HAP-1 (cell line): ENCODE measurements at places on chromosomes 3 and 15.
A peak's percentile ranks its signal among the peaks of the same experiment; 100 is the strongest.

DNA sequence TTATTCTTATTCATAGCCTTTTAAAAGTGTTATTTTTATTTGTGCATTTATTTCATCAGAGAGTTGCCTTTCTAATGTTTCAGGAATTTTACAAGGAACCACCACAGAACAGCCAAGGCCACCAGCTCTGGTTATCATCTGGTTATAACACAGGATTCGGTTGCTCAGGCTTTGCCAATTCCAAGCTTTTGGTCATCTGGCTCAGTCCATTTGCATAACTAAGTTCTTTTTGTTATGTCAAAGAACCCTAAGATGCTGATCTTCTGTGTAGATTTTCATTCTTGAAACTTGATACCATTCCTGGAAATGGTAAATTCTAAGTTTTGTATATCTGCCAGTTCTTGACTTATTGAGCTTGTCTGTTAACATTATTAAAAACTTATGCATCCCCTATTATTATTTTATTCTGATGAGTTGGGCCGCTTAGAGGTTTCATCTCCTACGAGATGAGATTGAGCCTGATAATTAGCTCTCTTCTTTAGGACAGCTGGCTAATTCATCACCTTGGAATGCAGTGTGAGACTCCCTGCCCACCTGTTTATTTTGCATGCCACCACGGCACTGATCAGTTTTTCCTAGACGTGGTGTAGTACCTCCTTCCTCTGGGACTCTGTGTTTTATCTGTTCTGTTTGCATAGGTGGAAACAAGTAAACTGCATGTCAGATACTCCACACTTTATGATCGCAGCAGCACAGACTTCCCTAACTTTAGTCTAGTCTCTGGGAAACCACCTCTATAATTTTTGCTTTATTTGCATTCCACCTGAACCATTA lies 264.8 kb downstream of the SLCO3A1 start:
- DNase-seq, result peak; percentile 55

- no peak for DNase-seq
These were observed 28.2 kb upstream of the DNAJC19 start for GRCh38 chr3:181017690-181018089.

DNA sequence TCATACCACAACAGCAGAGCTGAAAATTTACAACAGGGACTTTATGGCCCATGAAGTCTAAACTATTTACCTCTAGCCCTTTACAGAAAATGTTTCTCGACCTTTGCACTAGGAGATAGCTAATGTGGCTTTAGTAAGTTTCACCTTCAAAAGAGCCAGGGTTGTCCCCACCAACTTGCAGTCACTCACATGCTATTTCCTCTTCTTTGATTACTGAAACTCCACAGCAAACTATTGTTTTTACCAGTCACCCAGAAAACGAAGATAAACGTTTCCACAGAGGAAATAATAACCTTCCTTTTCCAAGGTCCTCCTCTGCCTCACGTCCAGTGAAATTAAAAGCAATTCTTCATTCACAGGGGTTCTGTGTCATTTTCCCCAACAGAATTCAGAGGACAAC lies 48.2 kb downstream of the WWTR1 start:
- no peak for DNase-seq

DNA sequence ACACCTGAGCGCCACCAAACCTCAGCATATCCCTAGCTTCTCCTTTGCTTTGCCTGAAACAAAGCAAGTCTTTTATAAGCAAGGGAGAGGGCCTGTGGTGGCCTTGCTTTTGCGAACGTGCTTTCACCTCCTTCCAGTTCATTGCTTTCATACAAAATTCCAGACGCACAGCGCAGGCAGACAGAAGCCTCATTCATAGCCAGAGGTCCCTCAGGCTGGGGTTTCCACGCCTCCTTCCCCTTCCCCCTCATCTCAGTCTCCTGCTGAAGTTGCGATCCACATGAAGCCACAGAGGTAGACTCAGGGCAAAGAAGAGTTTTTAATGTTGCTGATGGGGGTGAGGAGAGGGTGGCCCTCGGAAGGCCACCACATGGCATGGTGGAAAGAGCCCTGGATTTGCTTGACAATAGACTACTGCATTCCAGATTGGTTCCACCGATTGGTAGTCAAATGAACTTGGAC lies 59.4 kb upstream of the FLNB start:
- no peak for DNase-seq

DNA sequence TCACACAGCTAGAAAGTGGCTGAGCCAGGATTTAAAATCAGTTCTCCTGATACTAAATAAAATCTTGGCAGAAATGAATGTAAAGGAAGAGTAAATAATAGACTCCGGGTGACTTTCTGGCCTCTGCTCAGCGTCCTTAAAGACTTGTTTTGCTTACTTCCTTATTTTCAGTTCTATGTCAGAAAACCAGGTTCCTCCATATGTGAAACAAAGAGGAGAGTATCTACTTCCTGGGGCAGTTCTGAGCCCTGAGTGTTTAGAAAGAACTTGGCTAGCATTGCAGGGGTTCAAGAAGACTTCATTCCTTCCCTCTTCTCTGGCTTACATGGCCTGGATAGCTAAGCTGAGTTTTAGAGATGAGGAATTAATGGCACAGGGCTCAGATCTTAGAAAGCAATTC lies 222.8 kb upstream of the TLE3 start:
- DNase-seq, result no peak
